ENCODE measurements at places on chromosomes 3 and 15.

DNA sequence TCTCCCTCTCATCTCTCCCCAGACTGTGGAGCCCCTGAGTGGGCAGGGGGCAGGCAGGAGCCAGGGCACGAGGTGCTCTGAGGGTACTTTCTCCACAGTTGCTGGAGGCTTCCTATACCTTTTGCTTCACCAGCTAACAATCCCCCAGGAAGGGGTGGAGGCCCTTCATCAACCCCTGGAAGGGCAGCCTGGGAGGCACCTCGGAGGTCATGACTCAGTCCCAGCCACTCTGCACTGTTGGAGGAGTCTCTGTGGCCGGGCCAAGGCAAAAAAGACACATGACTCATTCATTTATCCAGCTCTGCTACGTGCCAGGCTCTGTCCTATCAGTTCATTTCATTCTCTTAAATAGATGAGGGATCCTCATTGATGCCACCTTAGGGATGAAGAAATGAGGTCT, 15.6 kb upstream of the KY start:
- DNase-seq: no peak

DNA sequence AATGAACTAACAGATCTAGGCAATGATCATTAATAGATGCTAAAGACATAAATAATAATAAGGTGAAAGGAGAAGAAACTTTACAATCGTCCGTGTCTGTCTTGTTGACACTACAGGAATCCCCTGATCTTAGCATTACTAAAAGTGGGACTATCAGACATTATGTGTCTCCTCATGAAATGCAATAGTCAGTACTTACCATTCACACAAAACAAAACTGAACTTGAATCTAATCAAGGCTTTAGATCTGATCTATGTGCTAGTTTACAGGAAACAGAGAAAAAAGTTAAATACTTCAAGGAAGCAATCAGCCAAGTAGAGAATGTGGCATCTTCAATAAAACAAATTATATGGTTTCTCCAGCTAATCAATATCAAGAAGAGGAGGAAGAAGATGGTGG, 73.7 kb downstream of the PIK3CB start:
- no peak for DNase-seq

- DNase-seq: no peak
These were observed 42.6 kb downstream of the WHAMM start for GRCh38 chr15:82851981-82852511.

- no peak for DNase-seq
These were observed 134.3 kb upstream of the RARB start for GRCh38 chr3:25293736-25294135.

DNA sequence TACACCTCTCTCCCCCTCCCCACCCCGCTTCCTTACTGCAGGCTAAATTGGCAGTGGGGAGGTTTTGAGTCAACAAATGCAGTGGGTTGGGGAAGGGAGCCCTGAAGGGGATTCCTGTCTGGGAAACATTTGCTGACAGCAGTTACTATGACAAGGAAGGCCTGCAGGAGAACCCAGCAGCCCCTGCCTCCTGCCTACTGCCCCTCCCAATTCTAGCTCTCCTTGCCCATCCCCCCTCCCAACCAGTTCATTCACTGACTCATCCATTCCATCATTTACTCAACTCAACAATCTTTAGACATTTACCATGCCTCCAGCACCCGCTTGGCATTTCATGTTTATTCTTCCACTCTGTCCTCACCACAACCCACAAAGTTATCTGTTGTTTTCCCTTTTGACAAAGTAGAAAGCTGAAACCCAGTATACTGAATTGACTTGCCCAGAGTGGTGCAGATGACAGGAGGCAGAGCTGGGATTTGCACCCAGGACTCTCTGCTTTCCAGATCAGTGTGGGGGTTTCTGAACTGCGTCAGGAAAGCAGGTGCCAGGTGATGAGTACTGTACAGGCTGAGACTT, 75.0 kb downstream of the MAGEF1 start:
- no peak for DNase-seq

- DNase-seq: no peak
These were observed 54.1 kb downstream of the SLC7A14 start for GRCh38 chr3:170531657-170532335.

DNA sequence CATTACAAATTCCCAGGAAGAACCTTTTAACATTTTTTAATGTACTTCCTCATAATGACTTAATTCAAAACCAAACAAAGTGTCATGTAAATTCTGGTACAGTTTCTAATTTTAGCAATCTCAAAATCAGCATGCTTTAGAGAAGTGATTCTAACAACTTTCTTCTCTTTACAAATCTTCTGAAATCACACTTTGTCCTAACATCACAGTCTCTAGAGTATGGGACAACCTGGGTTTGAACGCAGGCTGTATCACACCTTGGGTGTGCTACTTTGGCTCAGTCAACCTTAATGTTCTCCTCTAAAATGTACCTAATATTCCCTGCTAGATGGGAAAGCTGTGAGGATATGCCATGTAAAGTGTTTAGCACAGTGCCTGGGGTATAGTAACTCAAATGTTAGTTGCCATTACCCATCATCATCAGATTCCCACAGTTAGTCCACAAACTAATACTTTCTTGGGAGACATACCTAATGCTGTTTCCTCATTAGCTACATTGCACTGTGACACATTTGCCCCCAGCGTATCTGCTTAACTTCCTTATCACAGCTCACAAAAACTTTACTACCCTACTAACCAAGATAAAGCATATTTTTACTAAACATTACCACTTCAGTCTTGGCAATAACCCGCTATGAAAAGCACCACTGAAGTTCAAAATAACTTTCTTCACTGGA, 3.1 kb downstream of the TSPAN3 start:
- no peak for DNase-seq

GRCh38 chr15:92846741-92847140, 53.4 kb upstream of the CHD2 start:
- no peak for DNase-seq

- DNase-seq: no peak
These were observed 49.8 kb downstream of the BOC start for GRCh38 chr3:113261063-113261625.

GRCh38 chr3:187403768-187404288, 35.6 kb downstream of the RTP4 start:
- no peak for DNase-seq

GRCh38 chr15:76898102-76898501, 7.0 kb downstream of the SCAPER start:
- no peak for DNase-seq

- no peak for DNase-seq
These were observed 11.1 kb downstream of the SLC6A6 start for GRCh38 chr3:14413381-14414071.

DNA sequence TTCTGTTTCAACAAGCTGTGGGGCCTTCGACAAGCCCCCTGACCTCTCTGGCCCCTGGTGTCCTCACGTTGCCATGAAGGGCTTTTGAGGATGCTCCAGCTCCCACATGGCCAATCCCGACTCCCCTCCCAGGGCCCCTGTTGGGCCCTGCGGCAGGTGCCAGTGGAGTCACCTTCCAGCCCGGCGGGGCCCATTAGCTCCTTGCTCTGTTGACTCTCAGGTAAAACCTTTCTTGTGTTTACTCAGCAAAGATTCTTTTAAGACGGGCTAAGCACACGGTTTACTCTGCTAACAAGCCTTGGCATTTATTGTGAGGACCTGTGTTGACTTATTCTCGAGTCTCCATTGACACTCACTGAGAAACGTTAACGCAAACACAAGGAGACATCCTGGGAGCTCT, 15.0 kb downstream of the RPLP1 start:
- DNase-seq: no peak

GRCh38 chr15:95715906-95716656, 614.4 kb upstream of the NR2F2 start:
- DNase-seq: no peak

DNA sequence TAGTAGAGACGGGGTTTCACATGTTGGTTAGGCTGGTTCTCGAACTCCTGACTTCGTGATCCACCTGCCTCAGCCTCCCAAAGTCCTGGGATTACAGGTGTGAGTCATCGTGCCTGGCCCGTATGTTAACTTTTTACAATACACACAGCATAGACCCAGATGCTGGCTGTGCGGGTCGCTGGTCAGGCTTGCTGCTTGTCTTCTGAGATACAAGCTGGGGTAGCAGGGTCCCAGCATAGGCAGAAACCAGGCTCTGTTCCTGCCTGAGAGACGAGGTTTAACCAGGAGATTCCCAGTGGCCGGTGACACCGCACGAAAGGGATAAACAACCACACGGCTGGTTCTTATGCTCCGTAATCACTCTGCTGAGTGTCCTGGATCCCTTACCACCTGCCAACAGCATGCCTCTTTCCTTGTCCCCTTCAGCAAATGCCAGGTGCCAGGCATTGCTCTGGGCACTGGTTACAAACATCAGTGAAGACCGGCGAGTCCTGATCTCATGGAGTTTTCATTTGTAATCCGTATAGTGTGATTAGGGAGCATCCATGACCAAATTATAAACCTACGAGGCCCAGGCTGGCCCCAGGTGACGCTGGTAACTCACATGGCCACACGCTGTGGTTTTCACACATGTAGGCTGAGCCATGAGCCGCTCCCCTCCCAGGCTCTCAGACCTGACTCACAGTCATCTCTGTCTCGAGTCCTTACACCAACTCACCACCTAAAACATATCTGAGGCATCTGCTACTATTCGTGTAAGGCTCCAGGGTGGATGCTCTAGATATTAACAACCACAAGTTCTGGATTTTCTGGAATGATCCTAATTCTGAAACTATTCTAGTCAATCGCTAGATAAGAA, 125.7 kb downstream of the PDZRN3 start:
- DNase-seq: no peak

DNA sequence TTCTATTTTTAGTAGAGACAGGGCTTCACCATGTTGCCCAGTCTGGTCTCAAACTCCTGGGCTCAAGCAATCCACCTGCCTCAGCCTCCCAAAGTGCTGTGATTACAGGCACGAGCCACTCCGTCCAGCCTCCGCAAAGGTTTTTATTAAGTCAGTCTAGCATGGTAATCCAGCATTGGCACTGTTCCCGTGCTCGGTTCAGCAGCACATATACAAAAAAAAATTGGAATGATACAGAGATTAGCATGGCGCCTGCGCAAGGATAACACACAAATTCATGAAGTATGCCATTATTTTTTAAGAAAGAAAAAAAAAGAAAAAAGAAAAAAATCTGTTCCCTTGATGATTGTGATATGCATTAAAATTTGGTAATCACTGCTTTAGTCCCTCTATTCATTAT, 8.5 kb downstream of the CKMT1A start:
- DNase-seq: no peak

DNA sequence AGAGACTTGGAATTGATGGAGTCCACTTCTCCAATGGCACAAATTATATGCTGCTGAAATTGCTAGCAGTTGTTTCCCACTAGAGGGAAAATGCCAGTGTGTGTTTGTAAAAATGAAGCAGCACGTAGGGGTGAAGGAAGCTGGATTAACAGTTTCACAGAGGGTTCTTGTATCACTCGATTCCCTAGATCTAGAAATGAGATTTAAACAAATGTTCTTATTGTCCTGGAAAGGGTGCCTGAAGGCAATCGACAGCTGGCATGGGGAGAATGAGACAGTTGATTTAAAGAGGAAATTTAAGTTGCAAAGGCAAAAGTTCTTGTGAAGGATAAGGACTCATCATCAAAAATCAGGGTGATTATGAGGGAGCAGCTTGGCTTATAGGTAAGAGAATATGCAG, 234.8 kb upstream of the ARPP21 start:
- DNase-seq: no peak

- DNase-seq: no peak
These were observed 74.9 kb upstream of the SCN5A start for GRCh38 chr3:38724392-38724736.

DNA sequence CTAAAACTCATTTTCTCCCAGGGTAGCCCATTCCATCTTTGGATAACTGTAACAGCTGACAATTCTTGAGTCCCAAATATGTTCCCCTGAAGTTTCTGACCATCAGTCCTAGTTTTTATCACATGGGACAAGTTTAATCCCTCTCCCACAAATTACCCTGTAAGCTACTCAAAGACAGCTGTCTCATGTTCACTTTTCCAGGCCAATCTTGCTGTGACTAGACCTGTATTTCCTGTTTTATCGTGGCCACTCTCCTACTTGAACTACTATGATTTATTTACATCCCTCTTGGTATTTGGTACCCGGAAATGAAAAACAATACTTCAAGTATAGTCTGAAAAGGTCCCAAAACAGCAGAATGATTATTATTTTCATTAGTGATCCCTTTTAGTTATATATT, 95.1 kb upstream of the MEX3B start:
- no peak for DNase-seq

DNA sequence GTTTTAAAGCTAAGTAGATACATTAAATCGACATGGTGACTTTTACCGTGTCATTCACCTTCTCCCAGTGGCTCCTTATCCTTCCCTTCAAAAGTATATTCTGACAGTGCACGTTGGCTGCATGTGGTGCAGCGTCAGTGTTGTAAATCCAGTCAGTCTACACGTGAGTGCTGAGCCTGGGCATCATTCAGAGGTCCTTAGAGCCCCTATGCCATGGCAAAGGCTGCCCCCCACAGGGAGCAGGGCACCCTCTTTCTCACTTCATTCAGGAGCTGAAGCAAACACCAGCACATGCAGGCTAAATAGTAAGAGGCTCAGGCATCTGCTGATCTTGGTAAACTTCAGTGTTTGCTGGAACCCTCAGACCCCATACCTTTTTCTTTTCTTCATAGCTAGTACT, 43.3 kb downstream of the RASGRP1 start:
- DNase-seq: no peak

- DNase-seq: no peak
These were observed 642 bp downstream of the COX5A start for GRCh38 chr15:74937272-74937589.

DNA sequence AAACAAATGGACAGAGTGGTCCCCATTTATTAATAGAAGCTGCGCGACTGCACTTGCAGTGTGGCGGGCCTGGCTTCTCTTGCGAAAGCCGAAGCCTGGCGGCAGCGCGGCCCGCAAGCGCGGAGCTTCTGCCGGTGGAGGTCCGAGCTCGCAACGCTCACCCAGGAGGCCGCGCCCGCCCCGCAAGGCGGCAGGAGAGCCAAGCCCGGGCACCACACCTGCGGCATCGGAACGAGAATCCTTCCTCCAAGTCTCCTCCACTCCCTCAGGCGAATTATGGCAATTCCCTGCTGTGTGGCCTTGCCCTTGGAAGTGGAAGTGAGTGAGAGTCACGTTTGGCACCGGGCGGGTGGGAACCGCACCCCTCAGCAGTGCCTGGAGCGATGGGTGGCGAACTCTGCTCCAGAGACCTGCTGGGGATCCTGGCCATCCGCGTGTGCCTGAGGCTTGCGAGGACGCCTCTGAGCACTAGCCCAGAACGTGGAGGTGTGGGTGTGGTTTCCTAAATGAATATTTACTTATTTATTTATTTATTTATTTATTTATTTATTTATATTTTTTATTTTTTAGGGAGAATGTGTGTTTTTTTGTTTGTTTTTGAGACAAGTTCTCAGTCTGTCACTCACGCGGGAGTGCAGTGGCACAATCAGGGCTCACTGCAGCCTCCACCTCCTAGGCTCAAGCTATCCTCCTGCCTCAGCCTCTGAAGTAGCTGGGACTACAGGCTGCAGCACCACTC, 133.7 kb upstream of the UBE2E1 start:
- DNase-seq: no peak

- no peak for DNase-seq
These were observed 6.0 kb downstream of the HCLS1 start for GRCh38 chr3:121654493-121655385.

GRCh38 chr3:81581966-81582599, 179.4 kb downstream of the GBE1 start:
- peak; percentile 49 for DNase-seq

- no peak for DNase-seq
These were observed 43.6 kb downstream of the C2CD4B start for GRCh38 chr15:62121273-62122015.

- DNase-seq: no peak
These were observed 109.6 kb upstream of the ZNF385D start for GRCh38 chr3:21860657-21861056.

All from DND-41 (cell line).